ENCODE measurements at places on chromosomes 16 and 17.

- no peak for DNase-seq
Observed at GRCh38 chr16:15775209-15775608, 81.6 kb downstream of the MYH11 start.

DNA sequence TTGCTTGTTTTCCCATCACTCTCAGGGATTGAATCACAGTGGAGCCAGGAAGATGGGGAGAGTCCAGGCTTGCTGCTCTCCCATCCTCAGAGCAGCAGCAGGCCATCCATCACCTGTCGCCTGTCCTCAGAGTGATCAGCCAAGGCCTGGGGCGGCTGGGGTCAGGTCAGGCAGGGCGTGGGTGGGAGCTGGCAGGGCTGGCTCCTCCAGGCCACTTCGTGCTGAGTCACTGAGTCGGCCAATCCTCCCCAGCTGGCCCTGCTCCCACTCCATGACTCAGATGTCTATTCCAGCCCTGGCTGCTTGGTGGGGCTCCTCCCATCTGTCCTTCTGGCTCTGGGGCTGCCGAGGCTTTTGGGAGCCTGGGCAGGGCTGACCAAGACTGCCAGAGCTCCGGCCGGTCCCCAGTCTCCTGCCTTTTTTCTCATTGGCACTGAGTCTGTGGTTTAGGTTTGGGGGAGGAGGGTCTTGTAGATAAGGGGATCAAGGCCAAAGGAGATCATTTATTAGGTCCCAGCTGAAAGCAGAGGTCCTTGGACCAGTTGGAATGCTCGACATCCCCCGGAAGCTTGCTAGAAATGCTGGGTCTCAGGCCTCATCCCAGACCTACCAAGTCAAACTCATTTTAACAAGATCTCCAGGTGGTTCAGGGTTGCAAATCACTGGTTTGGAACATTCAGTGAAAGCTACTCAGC lies 72.7 kb downstream of the ABCC1 start:
- DNase-seq = no peak

GRCh38 chr16:69852815-69853214 lies 90.7 kb downstream of the WWP2 start:
- DNase-seq = no peak

DNA sequence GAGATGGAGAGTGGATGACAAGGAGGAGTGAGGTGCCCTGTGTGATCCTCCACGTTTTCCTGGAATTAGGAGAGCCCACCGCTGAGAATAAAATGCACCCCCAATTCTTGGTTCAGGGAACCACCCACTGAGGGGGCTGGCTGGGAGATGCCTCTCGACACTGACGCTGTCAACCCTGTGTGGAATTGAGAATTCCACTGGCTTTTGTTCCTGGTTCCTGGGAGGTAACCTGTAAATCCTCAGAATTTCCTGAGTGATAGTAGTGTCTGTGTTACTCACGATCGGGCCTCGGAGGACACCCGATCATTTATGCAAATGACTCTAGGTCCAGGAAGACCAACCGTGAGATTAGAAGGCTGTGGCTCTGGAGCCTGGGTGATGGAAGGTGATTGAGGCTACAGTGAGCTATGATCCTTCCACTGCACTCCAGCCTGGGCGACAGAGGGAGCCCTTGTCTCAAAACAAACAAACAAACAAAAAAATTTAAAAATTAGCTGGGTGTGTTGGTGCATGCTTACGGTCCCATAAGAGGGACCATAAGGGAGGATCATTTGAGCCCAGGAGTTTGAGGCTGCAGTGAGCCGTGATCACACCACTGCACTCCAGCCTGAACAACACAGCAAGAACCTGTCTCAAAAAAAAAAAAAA lies 11.7 kb upstream of the PRPSAP1 start:
- DNase-seq = no peak

- no peak for DNase-seq
Observed at GRCh38 chr16:2092256-2092620, 43.5 kb downstream of the PKD1 start.

GRCh38 chr16:21997697-21998480 lies 3.0 kb downstream of the PDZD9 start:
- no peak for DNase-seq

DNA sequence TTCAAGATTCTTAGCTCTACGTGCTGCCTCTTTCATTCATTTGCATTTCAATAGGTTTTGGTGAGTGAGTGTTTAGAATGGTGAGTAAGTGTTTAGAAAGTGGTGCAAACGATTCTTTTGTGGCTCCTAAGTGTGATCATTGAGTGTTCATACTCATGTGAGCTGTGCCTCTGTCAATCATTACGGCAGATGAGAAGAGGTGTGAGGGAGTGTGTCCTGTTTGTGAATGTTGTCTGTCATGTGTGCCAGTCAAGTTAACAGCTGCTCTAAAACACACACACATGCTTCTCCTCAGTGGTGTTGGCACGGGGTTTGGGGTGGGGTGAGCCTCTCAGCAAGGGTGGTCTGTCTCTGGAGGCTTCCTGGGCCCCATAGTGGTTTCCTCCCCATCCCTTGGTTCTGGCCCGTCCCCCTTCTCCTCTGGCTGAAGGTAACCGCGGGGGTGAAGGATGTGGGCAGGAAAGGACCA lies 11.4 kb downstream of the MYL4 start:
- DNase-seq = no peak

DNA sequence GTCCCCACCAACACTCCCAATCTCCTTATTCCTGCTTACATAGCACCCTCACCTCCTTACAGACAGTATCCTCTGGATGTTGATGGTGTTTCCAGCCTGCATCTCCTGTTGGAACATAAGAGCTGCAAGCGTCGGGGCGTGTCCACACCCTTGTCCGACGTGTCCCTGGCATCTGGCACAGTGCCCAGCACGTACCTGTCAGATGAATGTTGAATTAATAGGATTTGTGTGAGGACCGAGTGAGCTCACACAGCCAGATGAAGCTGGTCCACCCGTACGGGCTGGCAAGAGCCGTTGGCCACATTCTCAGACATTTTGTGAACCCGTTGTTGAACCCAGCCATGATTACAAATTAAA lies 12.2 kb upstream of the CBX4 start:
- DNase-seq = peak; percentile 80

DNA sequence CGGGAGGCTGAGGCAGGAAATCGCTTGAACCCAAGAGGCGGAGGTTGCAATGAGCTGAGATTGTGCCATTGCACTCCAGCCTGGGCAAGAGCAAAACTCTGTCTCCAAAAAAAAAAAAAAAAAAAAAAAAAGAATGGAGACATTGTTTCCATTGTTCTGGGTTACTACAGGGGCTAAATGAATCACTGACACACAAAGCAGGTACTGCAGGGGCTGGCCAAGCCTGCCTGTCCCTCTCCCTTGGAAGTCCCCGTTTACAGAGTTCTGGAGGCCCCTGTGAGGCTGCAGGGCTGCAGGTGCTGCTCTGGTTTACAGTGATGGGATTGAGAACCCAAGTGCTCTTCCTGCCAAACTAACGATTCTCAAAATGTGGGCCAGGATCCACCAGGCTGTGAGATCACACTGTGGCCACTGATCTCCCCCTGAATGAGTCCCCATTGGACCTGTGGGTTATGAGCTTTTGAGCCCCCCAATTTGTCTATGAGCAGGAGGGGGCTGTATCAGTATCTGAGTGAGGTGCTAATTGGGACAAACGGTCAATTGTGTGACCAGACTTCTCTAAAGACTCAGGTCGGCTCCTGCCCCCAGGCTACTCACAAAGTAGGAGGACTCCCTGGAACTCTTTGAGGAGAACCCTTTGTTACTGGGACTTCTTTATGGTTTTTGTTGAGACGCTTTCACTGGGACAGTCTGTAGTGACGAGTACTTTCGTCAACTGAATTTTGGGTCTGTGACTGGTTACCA lies 39.0 kb downstream of the DNAH17 start:
- peak; percentile 28 for DNase-seq

- DNase-seq = peak; percentile 54
Observed at GRCh38 chr16:84268291-84269040, 26.2 kb upstream of the WFDC1 start.

- DNase-seq = no peak
Observed at GRCh38 chr16:88276591-88276990, 106.2 kb upstream of the ZNF469 start.

DNA sequence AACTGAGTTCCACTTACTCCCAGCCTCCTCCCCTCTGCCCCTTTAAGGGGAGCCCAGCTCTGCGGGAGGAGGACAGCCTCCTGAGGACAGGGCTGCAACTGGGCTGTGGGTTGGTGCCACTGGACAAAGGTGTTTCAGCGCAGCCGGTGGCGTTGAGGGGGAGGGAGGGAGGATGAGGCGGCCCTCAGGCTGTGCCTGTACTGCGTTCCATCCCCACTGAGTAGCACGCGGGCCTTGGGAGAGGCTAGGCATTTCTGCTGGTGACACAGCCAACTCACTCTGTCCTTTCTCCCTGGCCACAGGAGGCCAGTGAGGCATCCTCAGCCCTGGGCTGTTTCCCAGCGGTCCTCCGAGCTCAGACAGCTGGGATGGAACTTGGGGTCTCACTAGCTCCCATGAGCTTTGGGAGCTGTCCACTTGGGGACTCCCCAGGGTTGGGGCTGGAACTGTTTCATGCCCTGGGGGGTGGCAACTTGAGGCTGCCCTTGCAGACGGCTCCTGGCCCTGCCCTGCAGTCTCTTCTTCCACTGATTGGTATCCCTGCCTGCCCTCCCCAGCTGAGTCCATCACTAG lies 70.5 kb downstream of the MPRIP start:
- DNase-seq = no peak

- DNase-seq = peak; percentile 46
Observed at GRCh38 chr17:8976638-8977037, 11.1 kb upstream of the PIK3R5 start.

- no peak for DNase-seq
Observed at GRCh38 chr16:60582528-60582927, 1453.7 kb downstream of the CDH8 start.

DNA sequence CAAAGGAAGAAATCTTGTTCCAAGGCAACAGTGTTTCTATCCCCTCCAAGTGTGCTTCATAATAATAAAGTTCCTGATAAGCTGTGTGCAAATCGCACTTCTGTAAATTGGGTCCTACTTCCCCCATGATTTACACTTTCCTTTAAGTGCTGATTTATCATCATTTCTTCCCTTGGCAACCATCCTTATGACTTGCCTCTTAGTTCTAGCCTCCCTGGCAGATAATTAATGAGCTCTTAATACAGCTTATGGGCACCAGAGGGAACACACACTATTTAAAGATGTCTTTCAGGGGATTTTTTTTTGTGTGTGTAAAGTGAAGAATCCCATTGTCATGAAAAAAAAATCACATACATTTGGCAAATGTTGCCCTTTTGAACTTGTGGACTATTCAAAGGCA lies 101.6 kb upstream of the MPHOSPH6 start:
- no peak for DNase-seq

GRCh38 chr17:76075364-76076145 lies 974 bp downstream of the GALR2 start:
- DNase-seq = peak; percentile 41

DNA sequence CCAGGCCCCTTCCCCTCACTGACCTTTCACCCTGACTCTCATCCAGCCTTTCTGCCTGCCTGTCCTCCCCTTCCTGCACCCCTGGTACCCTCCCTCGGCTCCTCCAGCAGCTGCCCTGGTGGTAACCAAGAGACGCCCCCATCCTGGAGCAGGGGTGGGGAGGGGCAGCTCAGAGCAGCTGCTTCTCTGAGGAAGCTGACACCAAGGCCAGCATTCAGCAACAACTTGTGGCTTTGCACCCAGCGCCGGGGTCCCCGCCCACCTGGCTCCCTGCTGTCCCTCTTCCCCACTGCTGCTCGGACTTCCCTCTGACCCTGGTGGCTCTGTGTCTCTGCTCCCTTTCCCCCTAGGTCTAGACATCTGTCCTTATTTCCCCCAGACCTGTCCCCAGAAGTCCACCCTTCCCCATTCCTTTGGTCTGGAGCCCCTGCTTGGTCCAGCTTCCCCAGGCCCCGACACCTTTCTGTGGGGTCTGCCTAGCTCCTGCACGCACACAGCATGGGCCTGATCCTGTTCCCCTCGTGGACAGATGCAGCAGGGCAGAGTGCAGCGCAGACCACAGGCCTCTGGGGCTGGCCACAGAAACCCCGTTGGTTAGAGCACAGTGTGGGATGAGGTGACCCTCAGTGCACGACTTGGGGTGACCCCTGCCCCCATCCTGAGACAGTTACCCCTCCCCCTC lies 1.2 kb upstream of the ATP2A1 start:
- no peak for DNase-seq

GRCh38 chr17:16981928-16982327 lies 10.0 kb upstream of the TNFRSF13B start:
- DNase-seq = no peak

- DNase-seq = no peak
Observed at GRCh38 chr17:72404872-72405271, 284.1 kb downstream of the SOX9 start.

DNA sequence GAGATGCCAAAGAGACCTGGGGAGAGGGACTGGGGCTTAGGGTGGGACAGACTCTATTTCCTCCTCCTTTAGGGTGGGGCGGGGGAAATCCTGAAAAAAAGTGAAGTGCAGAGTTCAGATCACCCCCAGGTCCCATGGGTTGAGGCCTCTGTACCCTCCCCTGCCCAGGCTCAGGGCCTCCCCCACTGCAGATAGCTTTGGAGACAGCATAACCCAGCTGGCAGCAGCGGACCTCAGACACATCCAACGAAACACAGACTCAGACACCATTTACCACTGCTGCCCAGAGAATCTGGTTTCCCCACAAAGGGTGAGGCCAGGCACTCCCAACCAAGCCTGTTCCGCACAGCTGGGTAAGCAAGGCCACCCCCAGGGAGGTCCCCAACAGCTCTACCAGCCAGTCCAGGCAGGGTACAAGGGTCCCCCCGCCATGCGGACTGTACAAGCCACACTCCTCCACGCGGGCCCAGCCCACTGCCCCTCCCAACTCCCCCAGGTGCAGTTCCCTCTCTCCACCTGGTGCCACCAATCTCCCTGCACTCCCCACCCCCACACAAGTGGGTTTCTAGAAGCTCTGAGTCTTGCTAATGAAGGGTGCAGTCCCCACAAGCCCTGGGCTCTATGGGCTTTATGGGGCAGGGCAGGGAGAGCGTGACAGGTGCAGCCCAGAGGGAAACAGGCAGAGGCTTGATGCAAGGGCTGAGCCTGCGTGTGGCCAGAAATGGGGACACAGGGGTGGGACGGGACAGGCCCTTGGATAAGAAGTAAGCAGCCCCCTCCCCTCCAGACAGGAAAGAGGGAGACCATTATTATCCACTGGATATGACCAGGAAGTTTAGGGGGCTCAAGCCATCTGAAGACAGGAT lies 8.9 kb downstream of the RHBDF2 start:
- peak; percentile 49 for DNase-seq

DNA sequence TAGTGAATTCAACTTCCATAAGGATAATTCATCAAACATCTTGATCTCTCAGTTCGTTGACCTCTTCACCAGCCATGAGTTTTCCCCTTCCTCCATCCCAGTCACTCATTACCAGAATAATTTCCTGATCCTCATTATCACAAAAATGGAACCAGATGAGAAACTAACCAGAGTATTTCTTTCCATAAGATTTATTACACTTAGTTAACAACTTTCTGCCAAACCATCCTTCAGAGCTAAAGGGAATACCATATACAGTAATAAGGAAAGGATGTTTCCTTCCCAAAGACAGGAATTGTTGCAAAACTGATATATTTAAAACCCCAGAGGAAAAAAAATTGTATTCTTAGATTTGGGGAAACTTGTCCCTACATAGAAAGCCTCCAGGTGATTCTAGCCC lies 8.6 kb downstream of the KRTAP29-1 start:
- DNase-seq = no peak
